ENCODE measurements at places on chromosomes 1 and 21.

DNA sequence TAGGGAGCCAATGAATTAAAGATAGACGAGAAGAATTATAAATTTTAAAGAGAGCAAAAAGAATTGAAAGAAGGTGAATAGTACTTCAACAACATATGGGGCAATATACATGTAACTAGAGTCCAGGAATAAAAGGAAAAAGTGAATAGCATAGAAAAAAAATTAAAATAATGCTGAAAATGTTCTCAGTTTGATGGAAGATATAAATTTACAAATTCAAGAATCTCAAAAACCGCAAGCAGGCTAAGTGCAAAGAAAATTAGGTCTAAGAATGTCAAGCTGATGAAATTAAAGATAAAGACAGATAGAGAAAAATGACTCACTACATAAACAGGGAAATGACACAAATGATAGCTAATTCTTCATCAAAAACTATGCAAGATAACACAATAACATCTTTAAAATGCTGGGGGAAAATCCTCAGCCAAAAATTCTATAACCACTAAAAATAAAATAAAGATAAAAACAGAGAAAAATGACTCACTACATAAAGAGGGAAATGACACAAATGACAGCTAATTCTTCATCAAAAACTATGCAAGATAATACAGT, 326.3 kb downstream of the TBX15 start:
- DNase-seq = no peak

GRCh38 chr1:204223129-204223860, 9.5 kb upstream of the GOLT1A start:
- no peak for DNase-seq

GRCh38 chr1:82264802-82265201, 464.1 kb downstream of the ADGRL2 start:
- no peak for DNase-seq

DNA sequence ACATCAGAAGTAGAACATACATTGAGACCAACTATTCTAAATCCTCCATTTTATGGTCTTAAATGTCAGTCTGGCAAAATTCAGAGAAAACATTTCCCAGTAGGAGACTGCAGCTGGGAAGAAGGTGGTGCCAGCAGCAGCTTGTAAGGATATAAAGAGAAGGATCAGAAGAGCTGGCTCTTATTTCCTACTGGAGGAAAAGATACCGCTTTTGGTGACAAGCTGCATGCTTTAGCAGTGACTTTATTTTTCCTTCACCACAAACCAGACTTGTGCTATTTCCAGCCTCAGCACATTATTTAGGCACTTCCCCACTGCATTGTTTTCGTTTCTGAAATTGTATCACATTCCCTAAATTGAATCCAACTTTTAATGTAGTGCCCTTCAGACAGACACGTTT, 28.4 kb downstream of the RNF11 start:
- DNase-seq = peak; percentile 86
